ENCODE measurements at places on chromosomes 2 and 18.

- no peak for DNase-seq
Measured at GRCh38 chr18:55338978-55339650, 248.9 kb downstream of the TCF4 start.

- no peak for DNase-seq
Measured at GRCh38 chr18:62757399-62758010, 42.2 kb downstream of the PHLPP1 start.

DNA sequence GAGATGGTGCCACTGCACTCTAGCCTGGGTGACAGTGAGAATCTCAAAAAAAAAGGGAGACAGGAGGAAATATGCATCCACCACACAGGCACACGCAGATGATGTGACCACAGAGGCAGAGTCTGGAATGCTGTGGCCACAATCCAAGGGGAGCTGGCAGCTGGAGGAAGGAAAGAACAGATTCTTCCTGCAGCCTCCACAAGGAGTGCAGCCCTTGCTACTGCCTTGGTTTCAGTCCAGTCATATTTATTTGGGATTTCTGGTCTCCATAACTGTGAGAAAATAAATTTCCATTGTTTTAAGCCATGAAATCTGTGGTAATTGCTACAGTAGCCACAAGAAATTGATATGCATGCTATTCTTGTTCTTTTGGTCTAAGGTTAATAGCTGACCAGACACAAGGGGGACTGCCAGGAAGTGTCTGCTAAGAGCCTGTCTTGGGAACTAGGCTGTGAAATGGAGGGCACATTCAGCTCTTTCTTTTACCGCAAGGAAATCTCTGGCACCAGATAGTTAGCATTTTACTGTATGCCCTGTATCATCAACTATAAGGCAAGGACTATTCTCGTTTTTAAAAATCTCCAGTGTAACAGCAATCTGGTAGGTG is 133.1 kb upstream of the SEC11C start:
- DNase-seq: no peak

GRCh38 chr2:53629501-53629900 is 138.1 kb upstream of the CHAC2 start:
- DNase-seq: no peak
